HT1080 (cell line): ENCODE measurements at places on chromosomes 16 and 17.

- DNase-seq = no peak
Observed at GRCh38 chr17:35095741-35096140, 23.9 kb downstream of the RAD51D start.

DNA sequence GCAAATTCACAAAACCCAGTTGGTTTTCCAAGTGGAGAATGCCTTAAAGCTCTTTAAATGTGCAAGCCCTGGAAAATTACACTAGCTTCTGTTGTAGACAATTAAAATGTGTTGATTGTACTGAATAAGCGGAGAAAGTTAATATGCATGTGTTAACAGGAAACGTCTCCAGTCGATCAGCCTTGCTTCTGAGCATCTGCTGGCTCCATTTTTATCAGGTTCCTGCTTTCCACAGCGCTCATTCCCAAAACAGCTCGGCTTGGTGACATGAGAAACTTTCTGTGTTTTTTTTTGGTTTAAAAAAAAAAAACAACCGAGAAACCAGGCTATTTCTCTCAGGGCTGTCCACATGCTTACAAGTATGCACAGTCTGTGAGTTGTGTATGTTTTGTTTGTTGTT lies 60.7 kb downstream of the VPS35L start:
- DNase-seq = no peak

DNA sequence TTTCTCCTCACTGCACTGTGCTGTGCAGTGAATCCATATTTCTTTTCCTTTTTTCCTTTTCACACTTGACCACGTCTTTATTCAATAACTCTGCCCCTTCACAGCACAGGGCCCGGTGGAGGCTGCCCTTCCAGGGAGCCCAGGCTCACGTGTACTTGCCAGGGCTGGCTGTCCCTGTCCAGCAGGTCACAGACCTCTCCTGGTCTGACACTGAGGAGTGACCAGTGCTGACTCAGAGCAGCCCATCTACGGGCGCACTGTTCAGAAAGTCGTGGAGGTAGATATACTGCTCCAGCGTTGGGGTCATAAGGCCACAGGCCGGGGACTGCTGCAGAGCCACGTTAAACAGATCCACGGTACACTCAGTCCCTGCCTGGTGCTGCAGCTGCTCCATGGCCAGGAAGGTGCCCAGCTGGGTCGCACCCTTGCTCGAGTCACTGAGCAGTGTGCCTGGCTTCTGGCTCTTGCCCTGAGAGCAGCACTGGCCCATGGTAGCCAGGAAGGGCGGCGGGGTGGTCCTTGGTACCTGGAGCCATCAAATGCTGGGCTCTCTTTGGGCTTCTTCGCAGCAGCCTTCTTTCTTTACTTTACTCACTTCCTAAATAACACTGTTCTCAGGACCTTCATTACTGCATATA lies 531.7 kb downstream of the CDH13 start:
- no peak for DNase-seq

DNA sequence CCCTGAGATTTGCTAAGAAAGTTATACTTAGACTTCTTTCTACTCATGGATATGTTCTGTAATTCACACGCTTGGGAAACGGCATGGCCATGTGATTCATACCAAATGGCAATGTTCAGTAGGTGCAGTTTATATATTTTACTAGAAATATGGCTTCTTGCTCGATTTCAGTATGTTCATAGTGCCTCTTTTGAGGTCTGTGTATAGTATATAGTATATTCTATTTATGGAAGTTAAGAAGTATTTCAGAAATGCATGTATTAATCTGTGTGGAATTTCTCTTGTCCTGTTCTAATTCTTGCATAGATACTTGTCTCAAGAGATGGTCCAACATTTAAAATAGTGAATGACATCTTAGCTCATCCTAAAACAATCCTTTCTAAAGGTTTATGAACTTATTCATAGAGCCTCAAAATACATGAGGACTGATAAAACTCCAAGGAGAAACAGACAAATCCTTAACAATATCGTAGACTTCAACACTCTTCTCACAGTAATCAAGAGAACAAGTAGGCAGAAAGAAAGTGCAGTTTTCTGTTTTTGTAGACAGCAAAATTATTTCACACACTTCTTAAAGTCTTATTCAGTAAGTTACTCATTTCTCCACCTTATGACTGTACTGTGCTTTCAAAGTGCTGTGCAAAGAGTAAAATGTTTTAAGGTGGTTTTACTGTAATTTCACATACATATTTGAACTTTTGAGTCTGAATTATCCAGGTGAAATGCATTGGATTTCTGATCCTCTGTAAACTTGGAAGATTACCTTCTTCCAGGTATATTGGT lies 11.1 kb downstream of the BPTF start:
- DNase-seq = no peak

- peak; percentile 100 for DNase-seq
Observed at GRCh38 chr17:67421869-67422273, 44.8 kb downstream of the PITPNC1 start.
